ENCODE measurements at places on chromosomes 11 and 22.

DNA sequence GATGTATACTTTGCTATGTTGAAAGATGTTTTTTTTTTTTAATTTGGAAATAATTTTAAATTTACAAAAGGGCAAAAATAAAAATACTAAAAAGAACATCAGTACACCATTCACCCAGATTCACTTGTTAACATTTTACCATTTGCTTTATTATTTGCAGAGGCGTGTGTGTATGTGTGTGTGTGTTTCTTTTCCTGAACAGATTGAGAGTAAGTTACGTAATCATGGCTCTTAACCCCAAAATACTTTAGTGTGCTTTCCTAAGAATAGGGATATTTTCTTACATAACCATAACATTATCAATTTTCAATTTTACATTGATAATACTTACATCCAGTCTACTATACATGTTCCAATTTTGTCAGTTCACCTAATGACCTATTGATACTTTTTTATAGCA is 91.5 kb upstream of the HORMAD2 start:
- no peak for DNase-seq

DNA sequence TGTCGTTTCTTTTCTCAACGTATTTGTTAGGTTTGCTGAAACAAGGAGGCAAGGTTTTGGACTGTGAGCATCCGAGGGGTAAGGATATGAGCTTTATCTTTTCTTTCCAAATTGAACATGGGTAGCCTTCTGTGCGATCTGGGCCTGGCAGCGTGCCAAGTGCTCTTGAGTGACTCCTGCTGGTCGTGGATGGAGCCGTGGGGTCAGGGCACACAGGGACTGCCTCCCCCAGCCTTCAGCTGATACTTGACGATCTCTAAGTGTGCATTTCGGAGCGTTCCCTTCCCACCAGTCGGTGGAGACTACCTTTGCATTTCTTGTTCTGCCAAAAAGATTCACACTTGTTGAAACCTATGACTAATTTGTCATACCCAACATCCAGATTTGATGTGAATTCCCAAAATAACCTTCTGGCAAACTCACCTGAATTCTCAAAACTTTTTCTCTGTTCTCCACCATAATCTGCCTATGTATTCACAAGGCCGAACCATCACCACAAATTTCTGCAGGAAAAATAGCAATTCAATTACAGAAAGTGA is 40.1 kb upstream of the CLMP start:
- no peak for DNase-seq

GRCh38 chr11:30462421-30462820 is 123.7 kb downstream of the MPPED2 start:
- no peak for DNase-seq

DNA sequence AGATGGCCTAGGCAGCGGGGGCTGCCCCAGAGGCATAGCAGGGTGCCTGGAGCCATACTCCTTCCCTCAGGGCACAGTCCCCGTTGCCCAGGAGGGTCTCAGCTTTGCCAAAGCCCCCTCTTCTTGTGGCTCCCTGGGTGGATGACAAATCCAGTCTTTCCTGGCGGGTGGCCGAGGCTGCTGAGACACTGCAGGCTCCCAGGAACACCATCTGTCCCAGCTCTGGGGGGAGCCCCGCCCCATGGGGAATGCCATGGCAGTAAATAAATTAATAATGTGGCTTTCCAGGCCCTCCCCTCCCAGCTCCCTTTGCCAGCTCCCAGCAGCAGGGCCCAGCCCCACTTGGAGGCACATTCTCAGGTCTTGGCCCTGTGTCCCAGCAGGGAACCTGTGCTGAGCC is 45.0 kb downstream of the PDE2A start:
- no peak for DNase-seq

DNA sequence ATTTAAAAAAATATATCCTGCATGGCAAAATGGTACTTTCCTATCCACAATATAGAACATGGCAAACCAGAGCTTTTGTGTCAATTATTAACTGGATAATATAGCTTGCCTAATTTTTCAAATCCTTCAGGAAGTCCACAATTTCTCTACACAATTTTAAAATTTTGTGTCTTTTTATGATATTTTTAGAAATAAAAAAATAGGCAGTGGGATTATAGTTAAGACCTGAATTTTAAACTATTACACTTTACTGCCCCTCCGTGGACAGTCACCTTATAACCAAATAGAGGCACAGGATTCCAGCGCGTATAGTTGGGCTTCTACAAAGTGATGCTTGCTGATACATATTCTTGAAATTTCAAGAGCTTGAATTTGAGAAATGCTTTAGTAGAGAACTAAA is 2.1 kb upstream of the DMC1 start:
- DNase-seq = peak; percentile 19

DNA sequence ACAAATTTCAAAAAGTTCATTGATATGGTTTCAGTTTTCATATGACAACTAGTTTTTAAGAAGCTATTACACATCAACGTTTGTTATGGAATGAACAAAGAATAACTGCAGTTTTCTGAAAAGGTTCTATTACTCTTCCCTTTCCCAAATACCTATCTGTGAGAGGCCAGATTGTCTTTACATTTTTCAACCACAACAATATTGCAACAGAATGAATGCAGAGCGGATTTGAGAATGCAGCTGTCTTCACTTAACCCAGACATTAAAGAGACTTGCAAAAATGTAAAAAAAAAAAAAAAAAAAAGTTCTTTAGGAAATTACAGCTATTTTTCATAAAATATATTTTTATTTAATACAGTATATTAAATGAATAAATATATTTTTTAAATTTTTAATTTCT is 250.8 kb downstream of the DDX10 start:
- no peak for DNase-seq

Measured in KG1 (cell line).